ENCODE measurements at places on chromosomes 1 and 21. TPM values are rescaled to one million over a fixed set of nuclear protein-coding genes. Genes with fewer than 3 reads are reported as not detected.

PBX1 gene
- polyA plus RNA-seq = 149 TPM

GRCh38 chr1:113530021-113530420, 139.7 kb downstream of the MAGI3 start:
- DNase-seq = no peak

PALMD gene
- 2.5 TPM for polyA plus RNA-seq

- DNase-seq = no peak
These were observed 27.3 kb downstream of the F3 start for GRCh38 chr1:94514095-94514727.

- DNase-seq = no peak
These were observed 16.6 kb upstream of the ATF3 start for GRCh38 chr1:212591922-212592321.
